Cardiac fibroblast (primary cell): ENCODE measurements at places on chromosomes 3 and 15.

- peak; percentile 36 for DNase-seq
Measured at GRCh38 chr3:150035301-150035779, 64.6 kb upstream of the PFN2 start.

GRCh38 chr3:184811034-184811433, 932 bp upstream of the VPS8 start:
- no peak for DNase-seq

- no peak for DNase-seq
Measured at GRCh38 chr15:95629503-95630168, 700.9 kb upstream of the NR2F2 start.

GRCh38 chr3:58026598-58026997, 18.4 kb downstream of the FLNB start:
- no peak for DNase-seq

DNA sequence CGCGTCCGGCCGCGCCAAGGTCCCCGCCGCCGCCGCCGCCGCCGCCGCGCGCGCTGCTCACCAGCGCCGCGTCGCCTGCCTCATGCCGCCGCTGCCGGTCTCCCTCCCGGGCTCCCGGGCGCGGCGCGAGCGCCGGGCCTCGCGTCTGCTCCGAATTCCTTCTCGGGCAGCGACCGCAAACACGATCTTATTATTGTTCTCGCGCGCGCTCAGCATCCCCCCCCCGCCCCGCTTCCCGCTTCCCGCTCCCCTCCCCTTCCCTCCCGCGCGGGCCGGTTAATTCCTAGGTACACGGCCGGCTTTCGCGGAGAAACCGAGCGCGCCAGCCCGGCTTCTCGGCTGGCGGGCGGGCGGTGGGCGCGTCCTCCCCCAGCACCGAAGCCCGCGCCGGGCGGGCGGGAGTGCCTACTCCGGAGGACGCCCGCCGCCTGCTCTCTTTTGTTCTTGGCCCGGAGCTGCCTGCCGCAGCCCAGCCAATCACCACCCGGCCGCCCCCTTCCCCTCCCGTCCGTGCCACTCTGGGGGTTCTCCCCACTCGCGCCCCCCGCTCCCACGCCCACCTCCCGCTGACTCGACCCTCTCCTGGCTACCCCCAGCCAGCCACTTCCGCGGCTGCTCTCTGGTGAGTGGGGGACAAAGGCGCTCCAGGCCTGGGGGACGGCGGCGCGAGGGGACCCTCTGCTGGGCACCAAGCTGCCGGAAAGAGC, at the start of gene HDGFL3:
TSS of gene HDGFL3 (minus strand) at position 164 of the 707 bp plus-strand sequence. CDS start 409 bp downstream, outside the sequence.
- DNase-seq = peak; percentile 66

DNA sequence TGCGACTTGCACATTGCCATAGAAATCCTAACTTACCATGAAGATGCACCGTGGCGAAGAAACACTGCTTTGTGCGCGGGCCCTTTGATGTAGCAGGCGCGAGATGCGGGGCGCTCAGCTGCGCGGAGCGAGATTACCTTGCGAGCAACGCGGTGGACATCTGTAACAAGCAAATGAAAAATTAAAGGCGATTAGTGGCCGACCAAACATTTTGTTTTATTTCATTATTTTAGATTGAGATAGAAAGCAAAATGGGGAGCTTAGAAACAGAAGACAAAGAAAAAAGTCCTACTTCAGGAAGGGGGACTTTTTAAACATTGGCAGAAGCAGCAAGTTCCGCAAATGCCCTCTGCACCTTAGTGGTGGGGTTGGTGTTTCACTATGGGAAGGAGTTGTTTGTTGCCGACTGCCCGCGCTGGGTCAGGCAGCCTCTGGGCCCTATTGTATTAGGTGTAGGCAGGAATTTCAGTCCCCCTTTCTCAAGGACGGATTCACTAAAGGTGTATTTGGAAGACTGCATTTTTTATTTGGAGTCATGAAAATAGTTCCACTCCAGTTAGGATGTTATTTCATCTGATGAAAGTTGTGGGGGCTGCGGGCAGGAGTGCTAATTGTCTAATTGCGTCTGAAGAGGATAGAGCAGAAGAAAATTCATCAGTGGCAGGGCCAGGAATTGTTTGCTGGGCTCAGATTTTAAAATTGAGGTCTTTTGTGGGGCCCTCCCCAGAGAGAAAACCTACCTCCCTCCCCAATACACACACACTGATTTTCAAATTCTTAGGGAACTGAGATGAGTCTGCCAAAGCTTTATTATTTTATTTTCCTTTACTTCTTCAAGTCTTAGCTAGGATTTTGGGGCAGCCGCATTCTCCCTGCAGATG, 17.4 kb downstream of the ZIC4 start:
- DNase-seq = no peak

DNA sequence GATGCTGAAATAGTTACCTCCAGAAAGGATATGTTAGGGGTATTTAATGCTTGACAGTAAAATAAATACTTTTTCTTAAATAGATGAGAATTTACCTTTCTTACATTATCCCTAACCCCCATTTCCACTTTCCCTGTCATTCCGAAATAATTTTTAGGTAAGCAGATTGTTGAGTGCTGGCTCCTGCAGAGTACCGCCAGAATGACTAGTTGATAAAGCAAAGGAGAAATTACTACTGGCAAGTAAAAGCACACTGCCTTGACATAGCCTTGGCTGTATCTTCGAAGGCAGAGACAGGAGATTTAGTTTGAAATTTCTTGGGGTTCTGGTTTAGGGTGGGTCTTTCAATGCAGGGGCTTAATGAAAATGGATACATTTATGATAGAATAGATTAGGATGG, 40.8 kb downstream of the LRRC49 start:
- DNase-seq = no peak

DNA sequence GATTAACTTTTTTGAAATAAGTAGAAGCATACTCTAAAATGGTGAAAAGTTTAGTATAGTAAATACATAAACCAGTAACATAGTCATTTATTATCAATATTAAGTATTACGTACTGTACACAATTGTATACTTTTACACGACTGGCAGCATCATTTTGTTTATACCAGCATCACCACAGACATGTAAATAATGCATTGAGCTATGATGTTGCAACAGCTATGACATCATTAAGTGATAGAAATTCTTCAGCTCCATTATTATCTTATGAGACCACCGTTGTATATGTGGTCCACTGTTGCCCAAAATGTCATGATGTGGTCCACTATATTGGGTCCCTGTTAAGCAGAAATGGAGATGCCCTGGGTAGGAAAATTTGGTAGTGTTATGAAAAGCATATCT, 51.3 kb downstream of the DRD3 start:
- DNase-seq = no peak

GRCh38 chr15:85826756-85827515, 32.2 kb upstream of the KLHL25 start:
- peak; percentile 17 for DNase-seq

GRCh38 chr3:17183951-17184550, 299.3 kb downstream of the PLCL2 start:
- DNase-seq = peak; percentile 44

GRCh38 chr3:135966962-135967274, 1.4 kb downstream of the PPP2R3A start:
- DNase-seq = no peak

GRCh38 chr3:184716622-184717398, 4.9 kb upstream of the MAGEF1 start:
- DNase-seq = peak; percentile 49

GRCh38 chr3:115819785-115820384, 196.6 kb downstream of the GAP43 start:
- peak; percentile 93 for DNase-seq

GRCh38 chr3:128573160-128573559, 77.5 kb downstream of the RPN1 start:
- no peak for DNase-seq

- no peak for DNase-seq
Measured at GRCh38 chr3:123067689-123068600, 1.1 kb downstream of the PDIA5 start.

- peak; percentile 50 for DNase-seq
Measured at GRCh38 chr15:50907601-50908208, 778 bp upstream of the AP4E1 start.

DNA sequence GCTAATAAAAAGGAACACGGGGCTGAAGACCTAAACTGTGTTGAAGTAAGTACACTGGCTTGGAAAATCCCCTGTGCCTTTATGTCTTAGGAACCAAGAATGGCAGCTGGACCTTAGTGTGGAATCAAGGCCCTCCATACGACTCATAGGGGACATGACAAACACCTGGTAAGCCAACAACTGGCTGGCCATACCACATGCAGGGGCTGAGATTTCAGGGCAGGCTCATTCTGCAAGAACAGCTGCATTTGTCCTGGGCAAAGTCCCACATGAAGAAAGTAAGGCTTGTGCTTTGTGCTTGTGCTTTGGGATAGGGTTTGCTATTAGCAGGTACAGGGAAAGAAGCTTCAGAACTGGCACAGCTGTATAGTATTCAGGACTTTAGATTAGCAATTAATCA, 18.0 kb downstream of the ETV5 start:
- DNase-seq = no peak

GRCh38 chr15:43150191-43150929, 17.0 kb downstream of the TMEM62 start:
- DNase-seq = peak; percentile 98

GRCh38 chr15:45606413-45606812, 19.2 kb downstream of the BLOC1S6 start:
- no peak for DNase-seq

DNA sequence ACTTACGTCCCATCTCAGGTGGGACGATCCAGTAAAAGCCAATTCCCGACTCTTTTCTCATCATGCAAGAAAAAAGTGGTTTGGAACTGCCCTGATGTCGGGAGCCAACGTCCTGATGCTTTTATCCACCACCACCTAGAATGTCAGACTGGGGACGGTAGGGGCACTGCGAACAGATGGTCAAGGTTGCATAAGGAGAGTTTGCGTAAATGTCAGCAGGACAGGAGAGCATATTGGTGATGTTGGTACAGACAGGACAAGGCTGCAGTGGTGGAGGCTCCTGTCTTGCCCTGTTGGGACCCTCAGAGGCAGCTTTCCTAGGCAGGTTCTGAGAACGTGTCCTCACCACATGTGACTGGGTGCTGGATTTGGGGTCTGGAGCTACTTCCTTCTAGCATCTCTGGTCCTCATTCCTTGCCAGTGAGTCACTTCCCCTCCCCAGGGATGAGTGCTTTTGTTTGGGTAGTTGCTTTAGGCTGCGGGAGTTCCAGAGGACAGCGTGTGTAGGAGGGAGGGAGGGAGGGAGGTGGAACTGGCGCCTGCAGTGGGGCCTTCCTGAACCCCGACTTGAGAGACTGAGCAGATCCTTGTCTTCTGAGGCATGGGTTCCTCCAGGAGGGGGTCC, 21.0 kb downstream of the THSD4 start:
- peak; percentile 96 for DNase-seq

- no peak for DNase-seq
Measured at GRCh38 chr15:93491291-93491690, 402.3 kb upstream of the RGMA start.

DNA sequence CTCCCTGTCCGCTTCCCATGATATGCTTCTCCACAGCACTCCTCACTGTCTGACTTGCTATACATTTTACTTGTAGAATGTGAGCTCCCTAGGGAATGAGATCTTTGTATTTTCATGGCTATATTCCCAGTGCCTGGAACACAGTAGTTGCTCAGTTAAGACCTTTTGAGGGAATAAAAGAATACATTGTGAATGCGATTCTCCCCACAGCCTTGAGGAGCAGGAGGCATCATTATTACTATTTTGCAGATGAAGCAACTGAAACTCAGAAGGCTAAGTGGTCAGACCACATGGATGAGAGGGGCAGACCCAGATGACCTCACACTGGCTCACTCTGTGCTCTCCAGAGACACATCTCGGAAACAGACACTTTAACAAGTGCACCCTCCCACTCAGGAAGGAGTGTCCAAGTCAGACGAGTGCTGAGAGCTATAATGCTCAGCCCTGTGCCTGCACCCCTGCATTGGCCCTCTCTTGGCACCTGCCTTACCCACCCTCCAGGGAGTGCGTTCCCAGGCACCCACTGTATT, 46.8 kb downstream of the SST start:
- no peak for DNase-seq

DNA sequence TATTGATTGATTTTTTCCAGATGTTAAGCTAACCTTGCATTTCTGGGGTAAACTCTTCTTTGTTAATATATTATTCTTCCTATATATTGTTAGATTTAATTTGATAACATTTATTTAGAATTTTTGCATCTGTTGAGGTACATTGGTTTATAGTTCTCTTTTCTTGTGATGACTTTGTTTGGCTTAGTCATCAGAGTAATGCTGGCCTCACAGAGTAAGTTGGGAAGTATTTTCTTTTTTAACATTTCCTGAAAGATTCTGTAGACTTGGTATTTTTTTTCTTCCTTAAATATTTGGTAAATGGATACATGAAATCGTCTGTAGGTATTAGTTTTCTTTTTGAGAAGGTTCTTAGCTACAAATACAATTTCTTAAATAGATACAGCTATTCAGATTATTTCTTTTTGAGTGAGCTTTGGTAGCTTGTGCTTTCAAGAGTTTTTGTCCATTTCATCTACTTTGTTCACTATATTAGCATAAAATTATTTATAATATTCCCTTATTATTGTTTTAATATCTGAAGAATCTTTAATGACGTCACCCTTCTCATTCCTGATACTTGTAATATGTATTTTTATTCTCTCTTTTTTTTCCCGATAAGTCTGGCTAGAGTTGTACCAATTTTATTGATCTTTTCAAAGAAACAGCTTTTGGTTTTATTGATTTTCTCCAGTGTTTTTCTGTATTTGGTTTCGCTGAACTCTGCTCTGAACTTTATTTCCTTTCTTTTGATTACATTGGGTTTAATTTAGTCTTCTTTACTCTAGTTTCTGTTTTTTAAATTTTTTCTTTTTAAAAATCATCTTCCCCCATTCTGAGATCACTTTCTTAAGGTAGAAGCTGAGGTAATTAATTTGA, 6.5 kb upstream of the HPS3 start:
- peak; percentile 37 for DNase-seq

DNA sequence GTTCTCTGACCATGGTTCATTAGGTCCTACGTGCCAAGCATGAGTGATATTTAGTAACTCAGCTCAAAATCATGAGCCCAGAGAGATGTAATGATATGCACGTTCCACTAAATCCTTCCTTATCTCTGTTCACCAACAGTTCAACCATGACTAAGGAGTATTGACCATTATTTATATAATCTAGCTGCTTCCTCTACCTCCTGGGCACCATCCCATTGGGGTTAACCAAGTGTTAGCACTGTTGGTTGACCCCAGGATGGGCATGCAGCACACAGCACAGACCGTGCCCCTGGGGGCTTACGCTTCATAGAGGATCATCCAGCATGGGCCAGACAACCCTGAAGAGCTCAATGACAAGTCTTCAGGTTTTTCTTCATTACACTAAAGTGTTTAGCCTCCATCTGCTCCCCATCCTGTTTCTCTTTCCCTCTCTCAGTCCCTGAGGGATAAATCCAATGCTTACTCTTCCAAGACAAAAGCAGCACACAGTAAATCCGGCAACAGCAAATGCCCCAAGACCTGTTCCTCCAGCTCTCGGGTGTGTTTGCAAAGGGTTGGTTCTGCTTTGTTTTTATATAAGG, 10.4 kb downstream of the FAM174B start:
- DNase-seq = no peak
